Activated CD4-positive, alpha-beta T cell treated with anti-CD3 and anti-CD28 coated beads, Interleukin-2, amount 50 U/mL, for 48 hours (primary cell): ENCODE measurements at places on chromosomes 1 and 21.

DNA sequence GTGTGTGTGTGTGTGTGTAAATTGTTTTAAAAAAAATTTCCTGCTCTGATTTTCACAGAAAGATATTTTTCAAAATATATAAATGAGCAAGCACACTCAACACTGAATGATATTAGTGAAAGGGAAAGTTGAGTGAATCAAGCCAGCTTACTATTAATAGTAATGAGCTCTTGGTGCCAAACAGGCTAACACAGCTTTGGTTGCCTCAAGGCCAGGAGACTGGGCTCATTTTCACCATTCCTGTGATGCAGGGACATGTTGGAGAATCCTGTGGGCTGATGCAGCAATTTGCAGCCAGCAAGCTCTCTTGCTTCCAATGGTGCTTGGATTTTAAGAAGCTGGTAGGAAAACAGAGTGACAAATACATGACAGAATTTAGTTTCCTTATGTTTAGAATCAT is 30.2 kb downstream of the PLA2G4A start:
- DNase-seq, result no peak

DNA sequence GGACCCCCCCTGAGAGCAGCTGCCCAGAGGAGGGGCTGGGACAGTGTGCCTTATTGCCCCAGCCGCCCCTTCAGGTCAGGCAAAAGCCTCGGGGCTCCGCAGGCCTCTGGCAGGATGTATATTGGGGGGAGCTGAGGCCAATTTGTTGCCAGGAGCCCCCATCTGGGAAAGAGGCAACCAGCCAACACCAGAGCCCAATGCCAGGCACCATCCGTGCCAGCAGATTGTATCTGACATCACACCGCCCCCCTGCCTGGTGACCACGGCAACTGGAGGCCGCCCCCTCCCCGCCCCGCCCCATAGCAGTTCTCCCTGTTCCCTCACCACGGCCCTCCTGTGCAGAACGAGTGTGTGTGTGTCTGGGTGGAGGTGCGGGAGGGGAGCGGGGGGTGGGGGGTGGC is 3.6 kb upstream of the PLEKHG5 start:
- DNase-seq, result no peak

- peak; percentile 40 for DNase-seq
Observed at GRCh38 chr1:211939876-211940468, 95.4 kb downstream of the INTS7 start.

GRCh38 chr1:2980849-2981248 is 40.4 kb upstream of the ACTRT2 start:
- DNase-seq, result no peak

- peak; percentile 91 for DNase-seq
Observed at GRCh38 chr1:147172168-147173016, at the start of gene PRKAB2. PRKAB2 (minus strand) TSS chr1:147172470; CDS start chr1:147172144, 326 bp downstream.

- no peak for DNase-seq
Observed at GRCh38 chr1:63289135-63289534, 33.2 kb upstream of the FOXD3 start.

GRCh38 chr1:42658877-42659337 is 684 bp downstream of the PPIH start:
- DNase-seq, result no peak

DNA sequence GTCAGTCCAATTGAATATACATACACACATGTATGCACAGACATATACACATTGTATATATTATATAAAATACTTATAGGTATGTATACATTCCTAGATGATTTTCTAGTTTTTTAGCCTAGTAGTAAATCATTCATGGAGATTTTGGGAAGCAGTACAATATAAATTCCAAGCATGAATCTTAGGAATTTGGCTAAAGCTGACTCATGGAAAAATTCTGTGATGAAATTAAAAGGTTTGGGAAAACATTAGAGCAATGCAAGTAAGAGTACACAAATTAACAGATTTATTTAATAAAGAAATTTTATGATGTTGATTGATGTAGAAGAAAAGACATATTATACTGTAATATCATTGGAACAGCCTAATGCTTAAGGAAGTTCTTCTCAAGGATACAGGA is 43.7 kb upstream of the PTGFR start:
- no peak for DNase-seq

DNA sequence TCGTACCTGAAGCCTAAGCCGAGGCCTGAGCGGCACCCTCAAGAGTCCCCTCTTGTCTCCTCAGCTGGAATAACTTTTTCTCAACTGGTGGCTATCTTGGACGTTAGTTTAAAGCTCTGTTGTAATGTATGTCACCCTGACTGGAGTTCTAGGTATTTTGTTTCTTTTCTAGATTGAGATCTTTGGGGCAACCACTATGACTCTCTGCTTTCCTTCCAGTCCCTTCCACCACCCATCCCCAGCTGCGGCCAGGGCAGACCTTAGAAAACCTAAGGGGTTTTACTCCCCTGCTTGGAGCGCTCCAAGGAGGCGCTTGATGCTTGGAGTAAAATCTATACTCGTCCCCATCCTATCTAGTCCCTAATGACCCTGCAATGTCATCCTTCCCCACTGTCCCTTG is 74.6 kb upstream of the MRPS6 start:
- DNase-seq, result no peak

DNA sequence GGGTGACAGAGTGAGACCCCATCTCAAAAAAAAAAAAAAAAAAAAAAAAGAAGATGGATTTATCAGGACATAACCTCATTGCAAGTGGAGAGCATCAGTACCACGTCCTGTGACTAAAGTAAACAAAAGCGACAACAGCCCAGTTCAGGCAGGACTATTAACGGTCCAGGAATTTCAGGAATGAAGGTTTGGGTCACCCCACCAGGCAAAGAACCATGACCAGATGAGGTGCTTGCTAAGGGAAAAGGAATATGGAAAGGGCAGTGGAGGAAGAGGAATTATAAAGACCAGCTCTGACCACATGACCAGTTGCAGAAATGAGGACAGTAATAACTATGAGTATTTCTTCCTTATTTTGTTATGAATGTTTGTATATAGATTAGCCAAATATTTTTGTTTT is 35.4 kb upstream of the EIF4G3 start:
- no peak for DNase-seq

DNA sequence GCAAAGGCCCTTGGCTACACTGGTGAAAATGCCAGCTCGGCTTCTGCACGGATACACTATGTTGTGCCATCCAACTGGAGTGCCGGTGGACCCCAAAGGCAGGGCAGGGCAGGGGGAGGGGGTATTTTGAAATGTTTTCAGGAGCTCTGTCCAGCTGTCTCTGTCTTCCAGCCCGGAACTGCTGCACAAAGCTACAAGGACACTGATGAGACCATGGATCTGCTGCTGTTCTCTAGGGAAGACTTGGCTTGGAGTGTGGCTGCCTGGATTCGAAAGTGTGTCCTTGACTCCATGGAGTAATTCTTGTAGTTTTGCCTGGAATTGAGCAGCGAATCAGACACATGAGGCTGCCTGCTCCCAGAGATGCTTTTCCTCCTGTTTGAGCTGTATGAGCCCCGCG is 42.4 kb downstream of the TTC39A start:
- no peak for DNase-seq

DNA sequence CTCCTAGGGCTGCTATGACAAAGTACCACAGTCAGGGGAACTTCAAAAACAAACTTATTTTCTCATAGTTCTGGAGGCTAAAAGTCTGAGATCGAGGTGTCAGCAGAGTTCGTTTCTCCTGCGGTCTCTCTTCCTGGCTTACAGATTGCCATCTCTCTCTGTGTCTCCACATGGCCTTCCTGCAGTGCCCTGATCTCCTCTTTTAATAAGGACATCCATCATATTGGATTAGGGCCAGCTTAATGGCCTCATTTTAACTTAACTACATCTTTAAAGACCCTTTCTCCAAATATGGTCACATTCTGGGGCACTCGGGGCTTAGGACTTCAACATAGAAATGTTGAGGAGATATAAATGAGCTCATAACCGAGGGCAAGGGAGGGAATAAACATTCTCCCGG is 12.2 kb downstream of the C1orf74 start:
- DNase-seq, result no peak

DNA sequence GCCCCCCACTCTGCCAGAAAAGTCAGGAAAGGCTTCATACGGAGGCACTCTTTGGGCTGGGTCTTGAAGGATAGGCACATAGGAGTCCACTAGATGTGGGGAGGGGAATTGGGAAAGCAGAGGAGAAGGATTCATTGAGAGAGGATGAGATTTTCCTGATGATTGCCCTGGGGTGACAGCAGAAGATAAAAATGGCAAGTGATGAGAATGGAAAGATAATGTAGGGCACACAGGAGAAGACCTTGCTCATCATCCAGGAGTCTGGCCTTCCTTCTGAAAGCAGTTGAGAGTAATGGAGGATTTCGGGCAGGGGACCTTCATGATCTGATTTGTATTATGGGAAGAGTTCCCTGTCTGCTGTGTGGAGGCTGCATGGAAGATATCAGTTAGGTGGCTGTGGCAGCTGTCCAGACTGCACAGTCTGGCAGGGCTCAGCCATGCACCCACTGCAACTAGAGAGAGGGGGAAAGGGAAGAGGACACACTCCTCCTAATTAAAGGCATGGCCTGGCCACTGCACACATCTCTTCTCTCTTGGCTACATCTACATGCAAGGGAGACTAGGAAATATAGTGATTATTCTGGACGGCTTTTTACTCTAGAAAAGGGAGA is 9.6 kb upstream of the FABP3 start:
- no peak for DNase-seq

DNA sequence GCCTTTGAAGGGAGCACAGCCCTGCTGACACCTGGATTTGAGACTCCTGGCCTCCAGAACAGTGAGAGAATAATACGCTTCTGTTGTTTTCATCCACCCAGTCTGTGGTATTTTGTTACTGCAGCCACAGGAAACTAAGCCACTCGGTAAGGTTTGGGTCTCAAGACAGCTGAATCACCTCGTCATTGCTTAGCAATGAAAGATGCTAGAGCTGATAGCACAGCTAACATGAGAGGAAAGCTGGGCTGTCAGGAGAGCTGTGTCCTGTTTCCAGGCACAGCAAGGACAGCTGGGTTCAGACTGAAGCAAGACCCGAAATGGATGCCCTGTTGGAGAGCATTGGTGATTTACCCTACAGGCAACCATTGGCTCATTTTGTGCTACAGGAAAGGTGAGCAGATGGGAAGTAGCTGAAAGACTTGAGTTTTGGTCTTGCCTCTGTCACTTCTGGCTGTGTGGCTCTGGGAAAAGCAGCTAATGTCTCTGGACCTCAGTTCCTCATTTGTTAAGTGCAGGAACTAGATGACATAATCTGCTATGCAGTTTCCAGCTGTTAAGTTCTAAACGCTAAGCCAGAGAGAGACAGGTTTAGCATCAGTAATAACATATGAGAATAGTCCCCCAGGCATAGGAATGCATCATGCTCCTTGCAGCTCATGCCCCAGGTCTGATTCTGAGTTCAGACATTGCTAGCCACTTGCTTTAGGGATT is 58.0 kb downstream of the CLIC6 start:
- no peak for DNase-seq

GRCh38 chr1:29197590-29197924 is 15.9 kb upstream of the SRSF4 start:
- peak; percentile 35 for DNase-seq

DNA sequence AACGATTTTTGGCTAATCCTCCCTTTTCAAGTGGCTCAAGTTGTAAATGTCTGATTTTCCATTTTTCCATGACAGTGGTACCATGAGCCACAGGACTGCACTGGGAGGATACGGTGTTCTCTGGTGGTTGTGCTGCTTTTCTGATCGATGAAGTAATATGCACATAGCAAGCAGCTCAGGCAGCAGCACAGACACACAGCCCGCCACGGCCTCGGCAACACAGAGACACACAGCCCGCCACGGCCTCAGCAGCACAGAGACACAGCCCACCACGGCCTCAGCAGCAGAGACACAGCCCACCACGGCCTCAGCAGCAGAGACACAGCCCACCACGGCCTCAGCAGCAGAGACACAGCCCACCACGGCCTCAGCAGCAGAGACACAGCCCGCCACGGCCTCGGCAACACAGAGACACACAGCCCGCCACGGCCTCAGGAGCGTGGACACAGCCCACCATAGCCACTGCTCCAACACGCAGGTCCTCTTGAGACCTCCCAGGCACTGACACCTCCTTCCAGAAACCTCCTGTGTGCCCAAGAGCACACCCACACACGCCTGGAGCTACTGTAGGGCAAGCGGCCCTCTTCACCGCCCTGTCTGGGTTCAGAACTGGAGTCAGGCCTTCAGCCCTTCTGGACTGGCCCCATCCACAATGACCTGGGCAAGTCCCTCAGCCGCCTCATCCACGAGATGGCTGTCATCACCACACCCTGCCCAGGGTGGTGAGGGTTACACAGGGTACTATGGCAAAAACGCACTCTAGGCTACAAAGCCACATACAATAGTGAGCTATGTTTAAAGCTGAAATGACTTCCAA is 10.4 kb downstream of the PTTG1IP start:
- no peak for DNase-seq

DNA sequence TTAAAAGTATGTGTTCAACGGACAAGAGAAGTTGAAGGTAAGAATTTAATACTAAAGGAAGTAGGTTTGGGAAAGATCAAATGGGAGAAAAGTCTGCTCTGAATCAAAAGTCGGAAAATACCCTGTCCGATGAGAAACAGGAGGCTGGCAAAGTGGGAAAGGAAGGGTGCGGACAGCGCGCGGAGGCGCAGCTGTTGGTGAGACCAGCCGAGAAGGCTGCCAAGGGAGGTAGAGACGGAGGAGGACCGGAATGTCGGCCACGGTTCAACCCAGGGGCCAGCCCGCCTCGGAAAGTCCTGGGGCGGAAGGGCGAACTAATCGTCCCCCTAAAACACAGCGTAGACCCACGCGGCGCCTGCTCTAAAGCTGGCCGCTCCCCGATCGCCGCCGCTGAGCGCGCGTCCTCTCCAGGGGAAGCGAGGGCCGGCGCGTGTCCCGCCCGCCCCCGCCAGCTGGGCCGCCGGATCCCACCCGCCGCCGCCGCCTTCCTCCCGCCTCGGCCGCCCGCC is 639 bp upstream of the SPATA1 start:
- DNase-seq, result no peak

DNA sequence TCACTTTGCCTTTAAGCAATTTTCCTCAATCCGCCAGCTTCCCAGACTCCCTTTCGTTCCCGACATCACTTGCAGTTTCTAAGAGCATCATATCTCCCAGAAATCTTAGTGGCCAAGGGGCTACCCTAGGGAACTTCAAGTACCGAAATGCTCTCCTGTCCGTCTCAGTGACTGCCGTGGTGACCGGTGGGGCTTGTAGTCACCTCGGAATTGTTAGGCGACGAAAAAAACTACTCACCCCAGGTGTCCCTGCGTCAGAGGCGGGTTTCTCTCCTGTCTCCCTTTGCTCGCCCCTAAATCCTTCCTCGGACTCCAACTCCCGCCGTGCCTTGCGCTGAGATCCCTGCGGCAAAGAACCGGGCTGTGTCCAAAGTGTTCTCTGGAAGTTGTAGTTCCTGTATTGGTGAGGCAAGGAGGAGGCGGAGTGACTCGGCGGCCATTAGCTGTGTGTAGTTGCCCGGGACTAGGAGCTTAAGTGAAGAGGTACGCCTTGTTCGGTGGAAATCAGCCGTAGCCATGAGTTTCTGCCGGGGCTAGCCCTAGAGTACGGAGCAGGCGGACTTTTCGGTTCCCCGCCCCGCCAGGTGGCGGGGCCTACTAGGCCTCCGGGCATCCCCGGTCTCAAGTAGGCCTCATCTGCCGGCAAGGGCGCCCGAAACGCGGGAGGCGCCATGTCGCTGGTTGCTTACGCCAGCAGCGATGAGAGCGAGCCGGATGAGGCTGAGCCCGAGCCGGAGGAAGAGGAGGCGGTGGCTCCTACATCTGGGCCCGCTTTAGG is at the start of gene PRCC:
Gene PRCC (plus strand): TSS at position 435 of the 778 bp plus-strand sequence. CDS start 237 bp downstream, at position 672.
- peak; percentile 93 for DNase-seq
